Cardiac muscle cell (in vitro differentiated cells and primary cell): ENCODE measurements at places on chromosomes 11 and 22. TPM values are rescaled to one million over a fixed set of nuclear protein-coding genes. Genes with fewer than 3 reads are reported as not detected.
A peak's percentile ranks its signal among the peaks of the same experiment; 100 is the strongest.

- no peak for DNase-seq
Measured at GRCh38 chr11:2366276-2366675, 10.8 kb upstream of the CD81 start.

- DNase-seq, result no peak
Measured at GRCh38 chr11:65438257-65439151, 15.9 kb downstream of the NEAT1 start.

- DNase-seq, result peak; percentile 45
Measured at GRCh38 chr11:83033972-83034672, 37.6 kb downstream of the RAB30 start.

Gene ABTB2
- 32.7 and 61.3 TPM in 2 replicates for total RNA-seq

DNA sequence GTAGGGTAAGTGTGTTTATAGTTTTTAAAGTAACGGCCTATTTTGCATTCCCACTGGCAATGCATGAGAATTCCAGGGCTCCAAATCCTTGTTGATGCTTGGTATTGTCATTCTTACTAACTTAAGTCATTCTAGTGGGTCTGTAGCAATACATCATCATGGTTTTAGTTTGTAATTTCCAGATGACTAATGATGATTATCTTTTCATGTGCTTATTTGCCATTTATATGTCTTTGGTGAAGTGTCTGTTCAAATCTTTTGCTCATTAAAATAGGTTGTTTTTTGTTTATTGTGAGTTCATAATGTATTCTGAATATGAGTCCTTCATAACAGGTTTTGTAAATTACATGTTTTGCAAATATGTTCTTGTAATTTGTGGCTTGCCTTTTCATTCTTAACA lies 31.2 kb downstream of the MTMR3 start:
- DNase-seq, result peak; percentile 65

DNA sequence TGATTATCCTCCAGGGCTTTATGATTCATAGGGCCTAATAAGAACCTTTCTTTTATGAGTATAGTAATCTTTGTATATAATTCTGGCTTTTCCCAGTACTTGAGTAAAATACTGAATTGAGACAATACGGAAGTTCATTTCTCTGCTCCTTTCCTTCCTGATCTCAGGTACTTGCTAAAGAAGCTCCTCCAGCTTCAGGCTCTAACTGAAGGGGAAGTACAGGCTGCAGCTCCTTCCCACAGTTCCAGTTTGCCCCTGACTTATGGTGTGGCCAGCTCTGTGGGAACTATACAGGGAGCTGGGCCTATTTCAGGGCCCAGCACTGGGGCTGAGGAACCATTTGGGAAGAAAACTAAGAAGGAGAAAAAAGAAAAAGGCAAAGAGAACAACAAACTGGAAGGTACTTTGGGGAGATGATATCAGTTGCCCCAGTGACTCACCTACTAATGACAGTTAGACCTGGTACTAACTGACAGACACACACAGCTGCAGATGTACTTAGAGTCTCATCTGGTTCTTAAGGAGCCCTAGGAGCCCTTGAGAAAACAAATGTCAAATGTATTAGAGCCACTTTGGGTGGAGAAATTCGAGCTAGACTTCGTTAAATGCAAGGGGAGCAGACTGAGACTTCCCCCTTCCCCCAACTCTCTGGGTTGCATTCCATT lies 3.0 kb downstream of the TBRG1 start:
- no peak for DNase-seq

Gene DCDC1
- 1.0 and 1.1 TPM in 2 replicates for total RNA-seq

GRCh38 chr11:96664110-96664509 lies 274.3 kb downstream of the JRKL start:
- no peak for DNase-seq

GRCh38 chr22:46686221-46687047 lies 51.6 kb downstream of the CERK start:
- DNase-seq, result no peak

GRCh38 chr11:68508425-68508824 lies 47.9 kb downstream of the PPP6R3 start:
- no peak for DNase-seq

DNA sequence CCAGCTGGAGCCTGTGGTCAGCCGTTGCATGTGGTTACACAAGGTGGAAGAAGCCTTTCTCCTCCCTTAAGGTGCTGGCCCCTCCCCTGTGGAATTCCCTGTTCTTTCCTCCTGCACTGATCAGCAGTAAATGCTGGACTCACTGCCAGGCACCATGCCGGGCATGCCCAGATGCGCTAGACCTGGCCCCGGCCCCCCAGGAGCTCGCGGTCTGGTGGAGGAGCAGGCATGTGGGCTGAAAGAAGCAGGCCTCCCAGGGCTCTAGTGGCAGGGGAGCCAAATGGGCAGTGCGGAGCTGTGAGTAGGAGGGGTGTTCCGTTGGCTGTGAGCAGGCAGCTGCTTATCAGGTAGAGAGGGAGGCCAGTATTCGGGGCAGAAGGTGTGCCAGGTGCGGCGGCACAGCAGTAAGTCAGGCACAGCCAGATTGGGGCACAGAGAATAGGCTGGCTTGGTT lies 10.2 kb downstream of the DGKZ start:
- no peak for DNase-seq

Gene THY1
- total RNA-seq, result 2.1 and 6.3 TPM in 2 replicates

DNA sequence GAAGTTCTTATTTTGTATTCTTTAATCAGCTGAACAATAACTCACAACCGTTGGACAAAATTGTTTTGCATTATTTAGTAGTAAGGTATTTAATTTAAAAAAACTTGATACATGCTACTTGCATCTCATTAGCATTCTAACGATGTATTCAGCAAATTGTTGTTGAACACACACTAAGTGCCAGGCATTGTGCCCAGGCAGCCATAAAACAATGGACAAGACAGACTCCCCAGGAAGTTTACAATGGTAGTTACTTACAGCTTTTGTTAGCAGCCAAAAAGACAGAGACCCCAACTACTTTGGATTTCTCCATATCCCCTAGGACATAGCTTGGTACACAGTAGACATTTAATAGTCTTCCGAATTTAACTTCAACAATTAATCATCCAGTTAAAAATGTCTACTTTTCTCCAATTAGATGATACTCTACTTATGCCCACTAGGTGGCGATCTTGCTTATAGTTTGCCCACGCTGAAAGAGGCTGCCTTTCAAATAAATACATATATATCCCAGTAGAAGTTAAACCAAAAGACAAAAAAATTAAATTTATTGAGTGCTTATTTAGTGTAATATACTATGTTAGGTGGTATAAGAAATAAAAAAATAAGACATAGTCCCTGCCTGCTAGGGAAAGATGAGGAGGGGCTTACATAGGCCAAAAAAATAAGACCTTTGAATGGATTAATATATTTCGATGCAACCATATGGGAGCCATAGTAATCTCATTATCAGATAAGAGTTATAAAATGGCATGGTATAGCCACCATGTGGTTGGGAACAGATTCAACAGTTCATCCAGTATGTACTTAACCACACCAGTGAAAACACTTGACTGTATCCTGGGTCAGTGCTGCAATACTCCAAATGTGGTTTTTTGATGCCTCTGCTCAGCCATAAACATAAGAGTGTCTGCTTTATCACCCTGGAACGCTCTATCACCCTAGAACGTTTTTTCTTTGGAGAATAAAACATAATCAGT lies 2.0 kb upstream of the FJX1 start:
- peak; percentile 73 for DNase-seq

GRCh38 chr22:48829908-48830307 lies 997.8 kb downstream of the BRD1 start:
- no peak for DNase-seq

DNA sequence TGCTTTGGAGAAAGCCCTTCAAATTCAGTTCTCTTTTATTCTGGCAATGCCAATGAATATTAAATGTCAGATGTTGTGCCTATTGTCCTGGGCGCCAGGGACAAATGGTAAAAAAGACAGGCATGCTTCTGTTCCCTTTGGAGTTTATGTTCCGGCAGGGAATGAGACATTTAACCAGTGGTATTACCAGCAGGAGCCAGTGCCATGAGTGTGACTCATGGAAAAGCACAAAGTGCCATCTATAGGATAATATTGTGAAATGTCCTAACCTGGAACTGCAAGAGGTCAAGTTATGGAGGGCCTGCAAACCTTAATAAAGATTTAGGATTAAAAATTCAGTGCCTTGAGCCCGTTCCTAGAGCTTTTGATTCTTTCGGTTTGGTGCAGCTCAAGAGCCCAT lies 39.5 kb downstream of the REXO2 start:
- no peak for DNase-seq

DNA sequence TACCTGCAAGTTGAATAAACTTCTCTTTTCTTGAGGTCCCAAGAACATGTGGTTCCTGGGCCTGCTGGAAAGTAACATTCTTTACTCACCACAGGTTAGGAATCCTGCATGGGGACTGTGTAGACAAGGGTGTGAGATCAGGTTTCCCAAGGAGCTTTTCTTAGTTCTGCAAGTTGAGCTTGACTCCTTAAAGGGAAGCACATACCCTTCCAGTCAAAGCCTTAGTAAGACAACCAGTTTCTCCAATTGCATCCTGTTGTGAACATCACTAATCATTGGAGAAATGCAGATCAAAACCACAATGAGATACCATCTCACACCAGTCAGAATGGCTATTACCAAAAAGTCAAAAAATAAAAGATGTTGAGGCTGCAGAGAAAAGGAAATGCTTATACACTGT lies 48.3 kb upstream of the PAK1 start:
- no peak for DNase-seq

DNA sequence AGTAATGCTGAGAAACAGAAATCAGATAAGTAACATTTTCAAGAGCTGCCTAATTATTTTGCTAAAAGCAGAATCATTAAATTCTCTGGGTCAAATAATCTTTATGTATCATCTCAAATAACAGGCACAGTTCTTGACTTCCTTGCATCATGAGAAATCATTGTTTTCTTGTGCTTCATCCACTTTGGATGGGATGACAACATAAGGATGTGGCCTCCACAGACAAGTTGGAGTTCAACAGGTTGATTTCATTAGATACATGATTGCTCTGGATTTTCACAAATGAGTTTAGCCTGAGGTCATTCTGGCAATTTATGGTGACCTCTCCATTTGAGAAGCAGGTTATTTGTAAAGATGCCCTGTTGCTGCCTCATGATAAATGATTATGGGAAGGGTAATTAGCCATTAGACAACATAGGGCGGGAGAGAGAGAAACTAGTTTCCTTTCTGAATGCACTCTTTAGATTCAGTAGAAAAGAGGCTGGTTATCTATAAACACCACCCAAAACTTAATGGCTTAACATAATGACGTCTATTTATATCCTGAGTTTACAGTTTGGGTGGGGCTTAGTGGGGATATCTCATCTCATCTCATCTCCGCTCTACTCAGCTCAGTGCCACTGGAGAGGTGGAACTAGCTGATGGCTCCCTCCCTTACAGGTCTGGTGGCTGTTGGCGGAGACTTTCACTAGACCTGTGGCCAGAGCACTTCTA lies 35.0 kb upstream of the ADORA2A start:
- no peak for DNase-seq

Gene LRRC75B
- 33.0 and 42.4 TPM in 2 replicates for total RNA-seq

- no peak for DNase-seq
Measured at GRCh38 chr22:44380756-44381486, 68.2 kb upstream of the SHISAL1 start.

- peak; percentile 16 for DNase-seq
Measured at GRCh38 chr22:21000207-21000986, 1.5 kb downstream of the THAP7 start.

GRCh38 chr22:38973289-38974169 lies 8.6 kb upstream of the APOBEC3B start:
- peak; percentile 69 for DNase-seq

Gene RAB38
- 6.9 and 7.7 TPM in 2 replicates for total RNA-seq

- DNase-seq, result no peak
Measured at GRCh38 chr22:28894334-28894733, 11.0 kb downstream of the ZNRF3 start.

DNA sequence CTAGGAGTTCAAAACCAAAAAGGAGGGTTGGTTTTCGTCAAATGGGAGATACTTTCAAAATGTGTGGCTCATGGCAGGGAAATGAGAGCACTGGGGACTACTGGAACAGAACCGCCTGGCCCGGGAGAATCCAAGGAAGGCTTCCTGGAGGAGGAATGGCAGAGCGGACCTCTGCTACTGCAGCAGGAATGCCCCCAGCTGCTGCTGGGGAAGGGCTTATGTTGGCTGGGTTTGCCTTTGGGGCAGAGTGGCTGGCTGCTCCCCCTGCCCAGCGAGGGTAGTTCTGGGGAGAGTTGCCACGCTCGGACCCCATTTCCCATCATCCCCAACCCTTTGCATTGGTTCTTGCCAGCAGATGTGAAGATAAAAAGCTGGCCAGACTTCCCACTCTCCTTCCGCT lies 10.6 kb upstream of the APOBEC3A start:
- DNase-seq, result no peak

Gene CDHR5
- 0.18 TPM in 1 of 2 replicates, not detected in the other for total RNA-seq

GRCh38 chr11:13291800-13292199 lies 14.2 kb downstream of the BMAL1 start:
- DNase-seq, result peak; percentile 62

- no peak for DNase-seq
Measured at GRCh38 chr22:39270280-39270679, 25.5 kb upstream of the PDGFB start.

- peak; percentile 66 for DNase-seq
Measured at GRCh38 chr22:36510966-36511881, 4.4 kb upstream of the FOXRED2 start.

Gene SMCO4
- total RNA-seq, result 62.9 and 72.9 TPM in 2 replicates

Gene KIAA1671
- 18.7 and 37.3 TPM in 2 replicates for total RNA-seq

GRCh38 chr11:112156956-112157766 lies 6.7 kb downstream of the IL18 start:
- DNase-seq, result peak; percentile 98

DNA sequence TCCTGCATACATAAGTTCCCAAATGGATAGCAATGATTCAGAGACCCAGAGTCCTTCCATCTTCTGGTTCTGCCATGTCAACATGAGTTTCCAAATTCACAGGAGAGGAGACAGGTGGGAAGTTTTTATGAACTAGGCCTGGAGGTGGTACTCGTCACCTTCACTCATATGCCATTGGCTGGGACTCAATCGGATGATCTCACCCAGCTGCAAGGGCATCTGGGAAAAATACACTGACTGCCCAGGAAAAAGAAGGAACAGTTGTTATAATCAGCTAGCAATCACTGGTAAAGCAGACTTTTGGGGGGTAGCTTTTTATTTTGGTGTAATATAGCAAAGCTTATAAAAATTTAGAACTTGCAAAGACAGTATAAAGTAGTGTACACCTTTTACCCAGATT lies 83.9 kb downstream of the OTOG start:
- no peak for DNase-seq
